ENCODE measurements at places on chromosomes 13 and 19.
A peak's percentile ranks its signal among the peaks of the same experiment; 100 is the strongest.

DNA sequence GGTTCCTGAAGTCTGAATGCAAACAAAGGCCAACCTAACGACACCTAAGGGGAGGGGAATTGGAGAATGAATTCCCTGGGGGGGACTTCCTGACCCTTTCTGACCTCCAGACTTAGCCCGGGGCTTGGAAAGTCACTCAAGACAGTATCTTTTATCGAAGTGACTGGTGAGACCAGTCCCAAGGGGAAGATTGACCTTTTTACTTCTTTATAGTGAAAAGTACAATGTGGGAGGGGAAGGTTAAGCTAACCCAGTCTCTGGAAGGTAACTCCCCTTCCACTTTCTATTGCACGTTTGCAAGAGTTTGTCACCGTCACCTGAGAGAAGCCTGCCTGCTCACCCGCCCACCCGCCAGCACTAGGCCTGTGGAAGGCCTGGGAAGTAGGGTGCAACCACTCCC lies 111.9 kb downstream of the EFNB2 start:
- no peak for DNase-seq

GRCh38 chr19:4139614-4140236 lies 13.7 kb upstream of the CREB3L3 start:
- peak; percentile 53 for DNase-seq

GRCh38 chr13:46860722-46861121 lies 36.1 kb downstream of the HTR2A start:
- DNase-seq: no peak

GRCh38 chr19:17340302-17340870 lies 3.0 kb downstream of the GTPBP3 start:
- no peak for DNase-seq

- no peak for DNase-seq
Observed at GRCh38 chr13:28049215-28049614, 51.2 kb downstream of the FLT3 start.

GRCh38 chr13:101736566-101736965 lies 284.1 kb downstream of the ITGBL1 start:
- no peak for DNase-seq

GRCh38 chr13:47901441-47901840 lies 99.6 kb downstream of the SUCLA2 start:
- DNase-seq: no peak

DNA sequence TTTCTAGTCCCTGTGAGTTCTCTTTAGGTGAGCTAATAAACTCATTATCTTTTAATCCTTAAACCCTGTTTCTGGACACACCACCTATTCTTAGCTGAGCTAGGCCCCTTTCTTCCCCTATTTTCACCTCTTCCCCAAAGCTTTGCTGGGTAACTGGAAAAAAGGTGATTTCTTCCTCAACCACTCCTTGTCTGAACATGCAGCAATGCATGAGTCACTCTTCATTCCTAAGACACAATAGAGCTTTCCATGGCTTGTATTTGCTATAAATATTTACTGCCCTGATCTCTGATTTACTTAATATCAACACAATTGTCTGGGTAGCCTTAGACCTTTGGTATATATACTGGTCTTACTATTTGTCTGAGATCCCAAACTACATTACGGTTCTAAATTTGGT lies 370.9 kb downstream of the KLF5 start:
- DNase-seq: no peak

DNA sequence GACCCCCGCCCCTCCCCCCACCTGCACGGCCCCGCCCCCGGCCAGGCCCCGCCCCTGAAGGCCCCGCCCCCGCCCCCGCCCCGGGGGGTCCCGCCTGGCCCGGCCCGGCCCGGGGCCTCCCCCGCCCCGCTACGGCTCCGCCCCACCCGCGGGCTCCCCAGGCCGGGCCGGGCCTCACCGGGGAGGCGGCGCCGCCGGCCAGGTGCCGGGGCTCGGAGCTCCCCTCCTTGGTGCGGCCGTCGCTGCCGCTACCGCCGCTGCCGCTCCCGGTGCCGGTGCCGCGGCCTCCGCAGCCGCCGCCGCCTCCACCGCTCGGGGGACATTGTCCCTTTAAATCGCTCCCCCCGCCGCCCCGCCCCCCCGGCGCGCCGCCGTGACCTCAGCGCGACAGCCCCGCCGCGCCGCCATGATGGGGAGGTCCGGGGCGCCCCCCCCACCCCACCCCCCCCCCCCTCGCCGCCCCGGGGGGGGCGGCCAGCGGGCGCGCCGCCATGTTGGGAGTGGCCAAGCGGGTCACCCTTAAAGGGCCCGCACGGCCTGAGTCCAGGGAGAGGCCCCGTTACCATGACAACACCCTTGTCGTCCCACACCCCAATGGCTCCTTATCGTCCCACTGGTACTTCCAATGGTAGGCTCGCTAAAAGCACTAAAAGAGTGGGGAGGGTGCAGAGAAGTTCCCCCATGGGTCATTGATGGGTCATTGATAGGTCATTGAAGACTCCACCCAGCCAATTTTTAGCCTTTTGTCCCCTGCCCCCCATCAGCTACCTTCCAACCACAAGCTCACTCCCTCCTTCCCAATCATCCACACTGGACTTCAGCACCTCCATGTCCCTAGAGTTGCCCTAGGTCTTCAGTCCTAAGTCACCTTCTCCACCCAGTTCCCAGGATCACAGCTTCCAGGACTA lies at the start of gene WIZ:
TSS of gene WIZ (minus strand) at position 337 of the 908 bp plus-strand sequence. CDS start 1,649 bp downstream, outside the sequence.
- DNase-seq: no peak

DNA sequence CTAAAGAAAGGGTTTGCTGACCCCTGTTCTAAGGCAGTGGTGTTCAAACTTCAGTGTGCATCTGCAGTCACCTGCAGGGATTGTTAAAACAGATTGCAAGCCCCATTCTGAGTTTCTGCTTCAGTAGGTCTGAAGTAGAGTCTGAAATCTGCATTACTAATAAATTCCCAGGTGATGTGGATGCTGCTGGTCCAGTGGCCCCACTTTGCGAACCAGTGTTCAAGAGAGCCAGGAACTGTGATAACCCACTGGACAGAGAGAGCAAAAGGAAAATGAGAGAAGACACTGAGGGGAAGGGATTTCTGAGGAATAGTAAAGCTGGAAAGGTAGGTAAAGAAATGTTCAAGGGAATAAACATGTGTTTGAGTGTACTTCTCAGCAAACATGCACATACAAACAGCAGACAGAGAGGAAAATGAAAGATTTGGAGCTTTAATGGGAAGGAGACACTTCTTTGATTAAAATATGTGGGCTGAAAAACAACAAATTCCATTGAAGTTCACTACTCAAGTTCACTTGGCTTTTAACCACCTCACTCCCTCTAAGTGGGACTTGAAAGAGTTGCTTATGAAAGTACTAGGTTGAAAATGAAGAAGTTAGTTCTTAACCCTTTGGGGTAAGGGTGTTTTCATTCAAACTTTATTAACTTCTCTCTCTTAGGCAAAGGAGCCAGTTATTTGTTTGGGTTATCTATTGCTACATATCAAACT lies 26.4 kb upstream of the FAM216B start:
- no peak for DNase-seq

GRCh38 chr19:38781058-38781457 lies 7.7 kb upstream of the LGALS7 start:
- no peak for DNase-seq

- DNase-seq: no peak
Observed at GRCh38 chr13:23608701-23609413, 38.6 kb downstream of the TNFRSF19 start.

GRCh38 chr13:111508902-111509509 lies 188.6 kb downstream of the TEX29 start:
- DNase-seq: no peak

DNA sequence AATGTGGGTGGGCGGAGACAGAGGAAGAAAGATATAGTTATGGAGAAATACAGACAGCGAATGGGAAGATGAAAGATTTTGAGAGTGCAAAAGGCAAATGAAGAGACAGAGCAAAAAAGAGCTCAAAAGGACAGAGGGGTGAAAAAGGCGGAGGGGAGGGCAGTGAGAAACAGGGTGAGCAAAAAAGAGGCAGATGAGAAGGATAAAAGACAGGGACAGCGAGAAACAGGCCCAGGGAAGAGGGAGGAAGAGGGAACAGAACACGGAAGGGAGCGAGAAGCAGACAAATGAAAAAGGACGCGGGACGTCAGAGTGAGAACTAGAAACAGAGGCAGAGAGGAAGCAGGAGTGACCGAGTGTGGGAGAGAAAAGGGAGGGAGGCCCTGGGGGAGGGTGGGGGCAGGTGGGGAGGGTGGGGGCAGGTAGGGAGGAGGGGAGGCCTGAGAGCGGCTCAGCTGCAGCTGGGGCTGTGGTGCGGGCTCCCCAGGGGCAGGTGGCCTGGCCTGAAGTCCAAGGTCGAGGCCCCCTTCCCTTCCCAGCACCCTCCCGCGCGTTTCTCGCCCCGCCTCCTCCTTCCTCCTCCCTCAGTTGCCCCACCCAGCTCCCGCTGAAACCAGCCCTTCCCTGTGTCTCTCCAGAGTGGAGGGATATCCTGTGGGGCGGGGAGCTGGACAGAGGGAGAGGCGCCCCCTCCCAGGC lies 2.9 kb downstream of the KLK1 start:
- no peak for DNase-seq

- DNase-seq: peak; percentile 35
Observed at GRCh38 chr19:17294051-17294891, 9.0 kb downstream of the ABHD8 start.
